Fibroblast of lung (primary cell): ENCODE measurements at places on chromosomes 1 and 21. TPM values are rescaled to one million over a fixed set of nuclear protein-coding genes. Genes with fewer than 3 reads are reported as not detected.

Gene INKA2
- 3.5 and 3.9 TPM in 2 replicates for total RNA-seq

Gene PTPRF
- total RNA-seq = 23.9 and 45.2 TPM in 2 replicates

Gene CFHR3
- 0.17 and 0.26 TPM in 2 replicates for total RNA-seq

Gene C1orf53
- total RNA-seq = 1.8 and 3.0 TPM in 2 replicates

Gene ADORA1
- total RNA-seq = 1.5 and 10.8 TPM in 2 replicates

Gene TSHB
- total RNA-seq = not detected in 2 replicates

Gene AHCYL1
- 60.1 and 70.5 TPM in 2 replicates for total RNA-seq

Gene TMEM54
- total RNA-seq = 57.5 and 69.9 TPM in 2 replicates

Gene TLR5
- 0.17 and 0.77 TPM in 2 replicates for total RNA-seq

Gene AUNIP
- total RNA-seq = under 0.01 and 0.33 TPM in 2 replicates

Gene SHISAL2A
- total RNA-seq = not detected in 2 replicates

Gene OR10J1
- total RNA-seq = not detected in 2 replicates

Gene TMEM52
- 0.17 TPM in 1 of 2 replicates, not detected in the other for total RNA-seq

Gene RGS16
- total RNA-seq = 0.33 and 0.77 TPM in 2 replicates

Gene FCAMR
- total RNA-seq = not detected in 2 replicates

Gene EFNA3
- total RNA-seq = 0.33 and 0.51 TPM in 2 replicates

Gene ZNF683
- total RNA-seq = not detected in 2 replicates

Gene RXFP4
- total RNA-seq = not detected in 2 replicates

Gene PPIAL4G
- not detected in 2 replicates for total RNA-seq

Gene TACSTD2
- 0.17 and 0.26 TPM in 2 replicates for total RNA-seq

Gene RPS6KC1
- total RNA-seq = 27.7 and 33.5 TPM in 2 replicates

Gene JAM2
- total RNA-seq = 1.0 and 2.1 TPM in 2 replicates

Gene TDRD5
- not detected in 2 replicates for total RNA-seq

Gene JTB
- total RNA-seq = 98.9 and 131 TPM in 2 replicates

Gene OR2T2
- total RNA-seq = not detected in 2 replicates
